Cortex of kidney (tissue), 1 donor: ENCODE measurements at places on chromosomes 1 and 21.

- DNase-seq, result no peak
Observed at GRCh38 chr1:173213665-173214064, 6.5 kb upstream of the TNFSF4 start.

GRCh38 chr1:184691719-184692324, 62.8 kb downstream of the EDEM3 start:
- no peak for DNase-seq

DNA sequence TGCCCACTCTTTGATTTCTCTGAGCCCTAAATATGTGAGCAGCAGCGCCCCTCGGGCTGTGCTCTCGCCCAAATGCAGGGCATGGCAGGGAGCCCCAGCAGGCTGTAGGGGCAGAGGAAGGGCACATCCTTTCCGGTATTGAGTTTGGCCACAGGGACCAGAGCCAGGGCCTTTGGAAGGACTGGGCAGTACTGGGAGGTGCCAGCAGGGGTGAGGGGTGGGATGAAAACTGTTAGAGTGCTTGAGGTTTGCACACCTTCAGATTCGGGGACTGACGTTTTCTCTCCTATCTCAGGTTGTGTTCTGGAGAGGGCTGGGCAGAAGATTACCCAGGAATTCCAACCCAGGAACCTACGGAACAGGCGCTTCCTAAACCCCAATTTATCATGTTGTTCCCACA, 2.2 kb upstream of the ATP1A2 start:
- DNase-seq, result no peak

DNA sequence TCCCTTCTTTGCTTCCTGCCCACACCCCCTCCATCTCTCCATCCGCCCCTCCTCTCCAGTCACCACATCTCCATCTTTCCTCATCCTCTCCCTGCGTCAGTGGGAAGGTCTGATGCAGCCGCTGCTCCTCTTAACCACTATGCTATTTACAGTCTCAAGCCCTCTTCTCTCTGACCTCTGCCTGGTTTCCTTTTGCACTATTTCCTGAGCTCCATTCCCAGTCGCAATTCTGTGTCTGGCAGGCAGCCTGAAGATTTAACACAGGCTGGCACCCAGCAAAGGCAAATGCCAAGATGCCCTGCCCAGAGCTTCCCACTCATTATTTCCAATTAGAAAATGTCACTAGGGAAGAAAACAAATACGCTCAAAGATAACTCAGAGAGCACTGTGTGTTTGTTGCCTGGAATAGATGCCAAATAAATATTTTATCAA, 89.6 kb upstream of the LPGAT1 start:
- no peak for DNase-seq

DNA sequence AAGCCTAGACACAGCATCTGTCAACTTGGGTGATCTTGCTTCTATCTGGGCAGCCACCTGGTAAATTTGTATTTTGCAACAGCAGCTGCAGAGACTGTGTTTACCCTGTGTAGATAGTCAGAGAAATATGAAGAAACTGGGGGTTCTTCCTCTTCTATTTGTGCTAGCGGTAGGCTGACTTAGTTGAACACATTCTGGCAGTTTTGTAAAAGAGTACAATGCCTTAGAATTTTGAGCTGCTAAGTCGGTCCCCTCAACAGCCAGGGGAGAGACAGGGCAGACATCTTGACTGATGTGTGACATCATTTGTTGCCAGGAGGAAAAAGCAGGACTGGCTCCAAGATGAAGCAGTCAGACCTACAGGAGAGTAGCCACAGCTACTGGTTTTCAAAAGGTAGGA, 53.7 kb downstream of the KCNJ6 start:
- no peak for DNase-seq

GRCh38 chr1:215111916-215112315, 29.4 kb downstream of the KCNK2 start:
- DNase-seq, result no peak

- DNase-seq, result no peak
Observed at GRCh38 chr1:36843027-36843426, 191.3 kb downstream of the GRIK3 start.

DNA sequence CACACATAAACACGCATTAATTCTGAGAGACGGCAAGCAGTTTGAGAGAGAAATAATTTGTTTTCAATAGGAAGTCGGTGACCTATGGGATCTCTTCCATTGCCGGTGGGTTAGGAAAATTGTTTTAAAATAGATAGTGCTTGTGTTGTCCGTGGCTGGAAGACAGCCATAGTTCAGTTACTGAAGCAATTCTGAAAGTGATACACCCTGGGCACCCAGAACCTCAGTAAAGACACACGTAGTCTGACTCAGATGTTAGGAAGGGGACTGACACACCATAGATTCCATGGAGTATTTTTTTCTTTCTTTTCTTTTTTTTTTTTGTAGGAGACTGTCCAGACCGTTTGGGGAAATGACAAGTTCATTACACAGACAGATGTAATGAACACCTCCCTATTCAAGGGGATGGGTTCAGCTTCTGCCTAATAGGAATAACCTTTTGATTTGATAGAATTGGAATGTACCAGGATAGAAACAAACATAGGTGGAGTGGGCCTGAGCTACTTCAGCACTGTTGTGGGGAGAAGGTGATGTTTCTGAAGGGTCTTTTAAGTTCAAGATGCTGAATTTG, 1.6 kb downstream of the C1orf21 start:
- DNase-seq, result no peak

DNA sequence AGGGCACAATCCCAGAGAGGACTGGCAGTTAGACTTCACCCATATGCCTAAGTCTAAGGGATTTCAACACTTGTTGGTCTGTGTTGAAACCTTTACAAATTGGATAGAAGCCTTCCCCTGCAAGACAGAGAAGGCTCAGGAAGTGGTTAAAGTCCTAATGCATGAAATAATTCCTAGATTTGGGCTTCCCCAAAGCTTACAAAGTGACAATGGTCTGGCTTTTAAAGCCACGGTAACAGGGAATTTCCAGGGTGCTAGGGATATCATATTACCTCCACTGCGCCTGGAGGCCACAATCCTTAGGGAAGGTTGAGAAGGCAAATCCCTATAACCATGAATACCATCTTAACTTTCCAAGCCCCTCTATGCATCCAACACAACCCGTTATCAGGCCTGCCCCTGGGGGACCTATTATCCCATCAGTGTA, 3.3 kb upstream of the FMO4 start:
- no peak for DNase-seq

DNA sequence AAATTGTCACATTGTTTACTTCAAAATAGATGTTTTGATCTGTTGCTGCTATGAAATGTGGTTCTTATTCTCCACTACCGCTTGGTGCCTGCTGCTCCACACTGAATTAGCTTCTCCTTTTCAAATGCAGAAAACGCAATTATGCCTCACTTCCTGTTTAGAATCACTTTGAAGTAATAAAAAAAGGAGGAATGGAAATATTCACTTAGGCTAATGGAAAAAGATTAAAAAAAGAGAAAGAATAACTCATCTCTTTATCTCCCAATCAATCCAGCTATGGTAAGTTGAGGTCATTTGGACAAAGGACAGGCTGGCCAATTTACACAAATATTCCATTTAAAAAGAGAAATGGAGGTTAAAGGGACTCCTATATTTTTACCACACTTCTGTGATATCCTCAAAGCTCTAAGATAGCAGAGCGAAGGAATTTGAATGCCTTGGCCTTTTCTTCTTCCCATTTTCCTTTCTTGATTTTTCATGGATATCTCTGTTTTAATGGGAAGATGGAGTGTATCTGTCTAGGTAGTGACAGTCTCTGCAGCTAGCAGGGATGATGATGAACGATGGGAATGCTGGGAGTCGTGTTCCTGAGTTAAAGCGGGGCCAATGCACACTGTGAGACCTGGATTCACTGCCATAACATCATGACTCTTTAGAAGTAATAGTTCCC, 35.7 kb downstream of the RGS5 start:
- no peak for DNase-seq

- DNase-seq, result no peak
Observed at GRCh38 chr1:58580186-58580585, 3.1 kb upstream of the TACSTD2 start.

DNA sequence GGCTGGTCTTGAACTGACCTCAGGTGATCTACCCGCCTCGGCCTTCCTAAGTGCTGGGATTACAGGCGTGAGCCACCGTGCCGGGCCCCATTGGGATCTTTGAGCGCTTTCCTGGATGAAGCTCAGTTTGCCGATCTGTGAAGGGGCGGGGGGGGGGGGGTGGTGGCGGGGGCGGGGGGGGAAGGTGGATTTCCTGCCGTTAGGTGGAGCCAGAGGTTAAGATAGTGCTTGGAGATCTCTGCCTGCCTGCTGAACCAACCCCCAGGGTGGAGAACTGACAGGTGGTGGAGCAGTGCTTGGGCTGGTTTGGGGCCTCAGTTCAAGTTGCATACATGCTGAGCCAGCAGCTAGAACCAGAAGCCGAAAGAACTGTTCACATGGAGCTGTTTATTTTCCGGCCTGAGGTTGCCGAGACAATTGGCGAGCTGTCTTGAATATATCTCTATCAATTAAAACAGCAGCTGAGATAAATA, 1.7 kb downstream of the TMCC2 start:
- no peak for DNase-seq

DNA sequence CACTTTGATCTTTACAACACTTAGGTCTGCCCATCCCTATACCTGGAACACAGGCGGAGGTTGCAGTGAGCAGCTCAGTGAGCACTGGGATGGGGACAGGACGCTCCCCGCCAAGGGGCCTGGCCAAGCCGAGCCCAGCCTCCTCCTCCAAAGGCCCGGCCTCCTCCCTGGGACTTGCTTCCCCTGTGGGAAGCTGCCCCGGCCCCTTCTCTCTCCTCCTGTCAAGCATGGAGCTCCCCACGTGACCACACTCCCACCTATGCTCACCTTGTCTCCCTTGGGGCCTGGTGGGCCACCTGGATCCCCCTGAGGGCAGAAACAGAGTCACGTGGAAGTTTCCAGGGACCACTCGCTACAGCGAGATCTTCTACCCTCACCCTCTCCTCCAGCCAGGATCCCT, 12.9 kb downstream of the COL16A1 start:
- DNase-seq, result no peak

DNA sequence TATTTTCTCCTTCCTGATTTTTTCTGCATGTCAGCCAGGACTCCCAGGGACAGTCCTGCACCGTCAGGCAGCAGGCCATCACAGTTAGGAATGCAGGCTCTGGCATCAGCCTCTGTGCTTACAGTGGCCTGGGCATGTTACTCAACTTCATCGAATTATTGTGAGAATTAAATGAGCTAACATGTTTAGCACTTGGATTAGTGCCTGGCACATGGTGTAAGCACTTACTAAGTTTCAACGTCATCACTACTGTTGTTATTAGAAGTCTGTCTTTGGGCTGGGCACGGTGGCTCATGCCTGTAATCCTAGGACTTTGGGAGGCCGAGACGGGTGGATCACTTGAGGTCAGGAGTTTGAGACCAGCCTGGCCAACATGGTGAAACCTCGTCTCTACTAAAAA, 45.1 kb downstream of the SCCPDH start:
- DNase-seq, result no peak

GRCh38 chr1:64493831-64494230, 23.9 kb downstream of the CACHD1 start:
- no peak for DNase-seq

DNA sequence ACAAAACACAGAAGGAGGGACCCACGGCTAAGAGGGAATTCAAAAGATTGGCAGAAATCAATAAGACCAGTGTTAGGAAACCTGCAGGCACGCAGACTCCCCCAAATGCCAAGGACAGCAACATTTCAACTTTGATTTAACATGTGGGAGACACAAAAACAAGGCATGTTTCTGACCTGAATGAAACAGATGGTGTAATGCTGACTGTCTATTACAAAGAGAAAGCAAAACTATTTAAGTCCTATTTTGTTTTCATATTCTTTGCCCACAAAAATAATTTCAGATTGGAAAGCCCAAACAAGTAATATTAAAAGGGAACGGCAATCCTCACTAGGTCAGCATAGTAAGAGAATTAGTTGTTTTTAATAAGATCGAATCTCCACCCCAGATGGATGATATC, 107.9 kb downstream of the S1PR1 start:
- DNase-seq, result no peak

GRCh38 chr1:190193508-190194115, 284.1 kb downstream of the BRINP3 start:
- DNase-seq, result no peak

- DNase-seq, result no peak
Observed at GRCh38 chr1:10494418-10494753, 19.6 kb downstream of the PEX14 start.

DNA sequence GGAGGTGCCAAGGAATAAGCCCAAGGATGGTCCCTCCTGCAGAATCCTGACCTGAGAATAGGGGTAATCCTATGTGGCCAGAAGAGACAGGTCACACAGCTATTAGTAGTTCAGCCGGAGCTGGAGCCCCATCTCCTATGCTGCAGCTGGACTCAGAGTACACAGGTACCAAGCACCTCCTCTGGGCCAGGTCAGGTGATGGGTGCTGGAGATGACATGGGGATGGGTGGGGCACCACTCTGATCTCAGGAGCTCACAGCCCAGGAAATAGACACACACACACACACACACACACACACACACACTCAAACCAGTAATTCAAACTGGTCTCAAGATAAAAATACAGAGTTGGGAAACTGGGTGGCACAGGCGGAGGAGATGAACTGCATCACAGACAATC, 54.2 kb upstream of the SSBP3 start:
- DNase-seq, result no peak

GRCh38 chr1:226638001-226638601, 89.5 kb downstream of the STUM start:
- no peak for DNase-seq

- no peak for DNase-seq
Observed at GRCh38 chr1:190176776-190177175, 300.9 kb downstream of the BRINP3 start.

DNA sequence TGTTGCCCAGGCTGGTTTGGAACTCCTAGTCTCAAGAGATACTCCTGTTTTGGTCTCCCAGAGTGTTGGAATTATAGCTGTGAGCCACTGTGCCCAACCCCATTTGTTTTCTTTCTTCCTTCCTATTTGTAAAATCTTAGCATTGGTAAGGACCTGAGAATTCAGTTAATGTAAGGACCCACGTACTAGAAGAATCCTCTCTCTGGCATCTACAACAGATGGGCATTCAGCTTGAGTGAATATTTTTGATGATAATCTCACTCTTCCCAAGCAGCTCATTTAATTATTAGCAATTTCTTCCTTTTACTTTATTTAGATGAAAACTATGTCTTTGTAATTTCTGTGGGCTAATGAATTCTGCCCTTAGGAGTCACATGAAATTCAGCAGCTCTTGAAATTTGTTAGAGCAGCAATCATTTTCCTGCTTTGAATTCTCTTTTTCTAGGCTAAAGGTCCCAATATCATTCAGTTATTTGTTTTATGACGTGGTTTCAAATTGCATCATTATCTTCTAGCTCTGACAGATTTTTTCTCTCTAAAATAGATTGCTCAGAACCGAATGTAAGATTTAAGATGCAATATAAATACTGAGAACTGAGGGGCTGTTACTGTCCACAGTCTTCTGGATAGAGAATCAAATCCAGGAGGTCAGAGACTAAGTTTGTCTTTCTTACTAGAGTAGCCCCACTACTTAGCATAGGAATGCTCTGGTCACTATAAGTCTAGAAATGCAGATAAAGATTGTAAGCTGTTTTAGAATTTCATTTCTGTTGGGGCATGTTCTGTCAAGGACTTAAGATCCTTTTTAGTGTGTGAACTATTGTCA, 59.4 kb downstream of the EPB41 start:
- DNase-seq, result no peak
